ENCODE measurements at places on chromosomes 5 and 9. TPM values are rescaled to one million over a fixed set of nuclear protein-coding genes. Genes with fewer than 3 reads are reported as not detected.

Gene PCDHB15
- polyA plus RNA-seq: 0.73 TPM

Gene C5orf58
- not detected for polyA plus RNA-seq

DNA sequence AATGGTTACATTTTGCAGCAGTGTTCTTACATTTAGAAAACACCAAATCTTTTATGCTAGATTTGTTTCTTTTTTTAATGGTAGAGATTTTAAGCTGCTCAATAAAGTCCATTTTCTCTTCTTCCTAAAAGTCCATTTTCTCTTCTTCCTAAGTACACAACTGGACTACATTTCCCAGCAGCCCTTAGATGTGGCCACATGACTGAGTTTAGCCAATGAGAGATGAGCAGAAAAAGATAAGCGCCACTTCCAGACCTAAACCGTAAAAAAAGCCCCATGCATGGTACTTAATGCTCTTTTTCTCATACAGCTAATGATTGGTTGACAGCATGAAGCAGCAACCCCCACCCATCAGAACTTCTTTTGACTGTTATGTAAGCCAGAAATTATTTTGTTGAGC, 206.7 kb downstream of the FAM114A2 start:
- H3K4me3 ChIP-seq: no peak overlapping the region
- no peaks in the 10 kb centered on the region for H3K4me1 ChIP-seq
- H3K27me3 ChIP-seq: no peaks in the 10 kb centered on the region
- no peak overlapping the region for H3K27ac ChIP-seq

Gene ZNF658
- polyA plus RNA-seq: 1.4 TPM

GRCh38 chr5:107306594-107306993, 364.1 kb downstream of the EFNA5 start:
- no peak for DNase-seq
- no peak overlapping the region for H3K4me3 ChIP-seq
- H3K4me1 ChIP-seq: no peaks in the 10 kb centered on the region
- no peaks in the 10 kb centered on the region for H3K36me3 ChIP-seq
- H3K27me3 ChIP-seq: no peaks in the 10 kb centered on the region

Gene SOHLH1
- not detected for polyA plus RNA-seq

DNA sequence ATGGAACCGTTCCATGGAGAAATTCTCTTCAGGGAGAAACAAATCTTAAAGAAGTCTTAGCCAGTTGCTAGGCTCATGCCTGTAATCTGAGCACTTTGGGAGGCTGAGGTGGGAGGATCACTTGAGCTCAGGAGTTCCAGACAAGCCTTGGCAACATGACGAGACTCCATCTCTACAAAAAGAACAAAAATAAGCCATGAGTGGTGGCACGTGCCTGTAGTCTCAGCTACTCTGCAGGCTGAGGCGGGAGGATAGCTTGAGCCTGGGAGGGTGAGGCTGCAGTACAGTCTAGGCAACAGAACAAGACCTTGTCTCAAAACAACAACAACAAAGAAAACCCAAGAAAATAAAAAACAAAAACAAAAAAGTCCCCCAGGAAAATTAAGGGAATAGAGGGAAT, 8.2 kb downstream of the HSPB3 start:
- no peak overlapping the region for H3K27ac ChIP-seq
- no peaks in the 10 kb centered on the region for H3K4me1 ChIP-seq
- no peak overlapping the region for H3K4me3 ChIP-seq

Gene SERF1B
- polyA plus RNA-seq: 41.6 TPM

GRCh38 chr5:60521376-60522291, 178.3 kb downstream of the DEPDC1B start:
- H3K36me3 ChIP-seq: no peaks in the 10 kb centered on the region
- no peak overlapping the region for H3K4me3 ChIP-seq
- DNase-seq: no peak
- H3K27ac ChIP-seq: peak overlapping the region; percentile 62
- peaks cover 20% of the 10 kb centered on the region for H3K4me1 ChIP-seq

DNA sequence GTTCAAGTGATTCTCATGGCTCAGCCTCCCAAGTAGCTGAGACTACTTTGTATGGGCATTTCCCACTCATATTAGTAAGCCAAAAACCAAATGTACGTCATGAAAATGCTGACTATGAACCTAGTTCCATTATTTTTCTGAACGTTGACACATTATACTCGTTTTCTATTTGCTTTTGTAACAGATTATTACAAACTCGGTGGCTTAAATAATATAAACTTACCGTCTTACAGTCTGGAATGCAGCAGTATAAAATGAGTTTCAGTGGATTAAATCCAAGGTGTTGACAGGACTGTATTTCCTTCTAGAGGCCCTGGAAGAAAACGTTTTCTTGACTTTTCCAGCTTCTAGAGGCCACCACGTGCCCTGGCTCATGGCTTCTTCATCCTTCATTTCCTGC, 517.0 kb downstream of the GADD45G start:
- H3K4me3 ChIP-seq: no peak overlapping the region
- DNase-seq: no peak
- H3K36me3 ChIP-seq: no peaks in the 10 kb centered on the region
- no peaks in the 10 kb centered on the region for H3K4me1 ChIP-seq
- no peak overlapping the region for H3K27ac ChIP-seq
- H3K27me3 ChIP-seq: no peaks in the 10 kb centered on the region
